ENCODE measurements at places on chromosomes 7 and 10.

DNA sequence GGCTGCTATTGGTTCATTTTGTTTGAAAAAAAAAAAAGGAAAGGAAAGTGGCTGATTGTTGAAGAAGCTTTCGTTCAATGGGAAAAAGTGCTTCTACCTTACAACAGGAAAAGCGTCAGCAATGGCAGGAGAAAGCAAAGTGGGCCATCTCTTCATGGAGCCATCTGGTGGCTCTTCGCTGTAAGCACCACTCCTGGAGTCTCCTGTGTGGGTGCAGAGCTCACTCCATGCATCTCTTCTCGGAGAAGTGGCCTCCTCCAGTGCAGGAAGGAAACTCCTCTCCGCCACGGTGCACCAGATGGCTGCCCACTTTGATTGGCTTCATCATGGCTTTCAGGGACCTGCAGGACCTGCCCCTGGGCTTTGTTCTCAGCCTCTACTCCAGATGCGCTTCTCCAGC lies 250.9 kb downstream of the PTEN start:
- no peak for DNase-seq

- DNase-seq, result no peak
Measured at GRCh38 chr7:155715111-155715805, 70.8 kb downstream of the RBM33 start.

DNA sequence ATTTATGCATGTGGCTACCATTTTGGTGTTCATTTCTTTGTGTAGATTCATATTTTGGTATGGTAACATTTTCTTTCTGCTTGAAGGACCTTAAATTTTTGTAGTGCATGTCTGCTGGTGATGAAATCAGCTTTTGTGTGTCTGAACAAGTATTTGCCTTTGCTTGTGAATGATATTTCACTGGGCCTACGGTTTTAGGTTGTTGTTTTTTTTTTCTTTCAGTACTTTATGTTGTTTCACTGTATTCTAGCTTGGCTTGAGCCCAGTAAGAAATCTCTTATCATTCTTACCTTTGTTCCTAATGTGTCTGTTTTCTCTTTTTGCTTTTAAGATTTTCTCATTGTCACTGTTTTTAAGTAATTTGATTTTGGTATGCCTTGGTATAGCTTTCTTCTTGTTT lies 31.9 kb downstream of the SAMD8 start:
- DNase-seq, result no peak

DNA sequence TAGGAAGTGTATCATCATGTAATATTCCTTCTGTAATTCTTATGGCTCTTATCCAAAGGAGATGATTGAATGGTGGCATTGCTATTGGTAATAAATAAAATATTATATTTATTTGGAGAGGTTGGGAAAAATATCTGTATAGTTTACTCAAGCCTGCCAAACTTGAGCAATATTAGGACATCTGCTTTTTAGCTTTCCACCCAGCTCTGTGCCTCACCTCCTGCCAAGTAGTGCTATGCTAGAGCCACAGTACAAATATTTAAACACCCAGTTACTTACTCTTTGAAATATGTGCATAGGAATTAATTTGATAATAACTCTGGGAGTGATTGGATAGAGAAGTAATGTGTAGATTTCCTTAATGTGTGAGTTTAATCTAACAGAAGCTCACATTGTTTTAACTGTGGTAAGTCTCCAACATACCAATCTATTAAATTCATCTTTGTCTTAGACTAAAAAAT lies 129.2 kb downstream of the BBS9 start:
- DNase-seq, result no peak

GRCh38 chr7:81632418-81632817 lies 137.4 kb downstream of the HGF start:
- DNase-seq, result no peak

GRCh38 chr7:105352018-105352612 lies 36.6 kb downstream of the SRPK2 start:
- DNase-seq, result peak; percentile 10

DNA sequence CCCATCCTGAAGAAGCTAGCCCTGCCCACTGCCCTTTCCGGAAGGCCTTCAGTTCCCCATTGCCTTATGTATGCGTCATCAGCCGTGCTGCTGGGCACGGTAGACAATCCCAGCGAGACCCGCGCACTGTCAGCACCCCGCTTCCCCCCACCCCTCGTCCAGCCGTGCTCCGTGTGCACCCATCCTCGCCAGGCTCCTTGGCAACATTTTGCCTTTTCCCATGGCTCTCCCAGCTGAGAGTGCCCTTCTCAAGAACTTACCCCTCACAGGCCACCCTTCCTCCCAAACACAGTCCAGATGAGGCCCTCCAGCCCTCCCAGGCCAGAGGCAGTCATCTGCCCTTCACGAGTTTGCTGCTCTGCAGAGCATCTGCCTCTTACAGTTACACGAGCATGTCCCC lies 633.8 kb upstream of the FOXK1 start:
- DNase-seq, result no peak

DNA sequence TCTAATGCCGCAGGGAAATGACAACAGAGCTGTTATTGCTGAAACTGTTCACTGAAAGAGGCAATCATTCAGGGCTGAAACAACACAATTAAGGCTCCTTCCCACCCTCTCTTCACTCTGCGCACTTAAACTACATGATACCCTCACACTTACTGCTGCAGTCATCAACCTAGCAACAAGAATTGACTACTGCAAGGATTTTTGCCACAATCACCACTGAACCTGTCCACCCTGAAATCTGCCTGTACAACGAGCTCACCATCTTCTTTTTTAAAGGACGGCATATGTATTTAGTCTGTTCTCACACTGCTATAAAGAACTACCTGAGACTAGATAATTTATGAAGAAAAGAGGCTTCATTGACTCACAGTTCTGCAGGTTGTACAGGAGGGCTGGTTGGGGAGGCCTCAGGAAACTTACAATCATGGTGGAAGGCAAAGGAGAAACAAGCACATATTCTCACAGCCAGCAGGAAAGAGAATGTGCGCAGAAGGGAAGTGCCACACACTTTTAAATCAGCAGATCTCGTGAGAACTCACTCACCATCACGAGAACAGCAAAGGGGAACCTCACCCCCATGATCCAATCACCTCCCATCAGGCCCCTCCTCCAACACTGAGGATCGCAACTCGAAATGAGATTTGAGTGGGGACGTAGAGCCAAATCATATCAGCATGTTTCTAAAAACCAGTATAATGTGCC lies 131.7 kb downstream of the SORCS1 start:
- DNase-seq, result no peak

- no peak for DNase-seq
Measured at GRCh38 chr7:148589640-148590039, 926 bp upstream of the C7orf33 start.

Measured in occipital lobe (tissue), 3 donors.